ENCODE measurements at places on chromosomes 7 and 10.

DNA sequence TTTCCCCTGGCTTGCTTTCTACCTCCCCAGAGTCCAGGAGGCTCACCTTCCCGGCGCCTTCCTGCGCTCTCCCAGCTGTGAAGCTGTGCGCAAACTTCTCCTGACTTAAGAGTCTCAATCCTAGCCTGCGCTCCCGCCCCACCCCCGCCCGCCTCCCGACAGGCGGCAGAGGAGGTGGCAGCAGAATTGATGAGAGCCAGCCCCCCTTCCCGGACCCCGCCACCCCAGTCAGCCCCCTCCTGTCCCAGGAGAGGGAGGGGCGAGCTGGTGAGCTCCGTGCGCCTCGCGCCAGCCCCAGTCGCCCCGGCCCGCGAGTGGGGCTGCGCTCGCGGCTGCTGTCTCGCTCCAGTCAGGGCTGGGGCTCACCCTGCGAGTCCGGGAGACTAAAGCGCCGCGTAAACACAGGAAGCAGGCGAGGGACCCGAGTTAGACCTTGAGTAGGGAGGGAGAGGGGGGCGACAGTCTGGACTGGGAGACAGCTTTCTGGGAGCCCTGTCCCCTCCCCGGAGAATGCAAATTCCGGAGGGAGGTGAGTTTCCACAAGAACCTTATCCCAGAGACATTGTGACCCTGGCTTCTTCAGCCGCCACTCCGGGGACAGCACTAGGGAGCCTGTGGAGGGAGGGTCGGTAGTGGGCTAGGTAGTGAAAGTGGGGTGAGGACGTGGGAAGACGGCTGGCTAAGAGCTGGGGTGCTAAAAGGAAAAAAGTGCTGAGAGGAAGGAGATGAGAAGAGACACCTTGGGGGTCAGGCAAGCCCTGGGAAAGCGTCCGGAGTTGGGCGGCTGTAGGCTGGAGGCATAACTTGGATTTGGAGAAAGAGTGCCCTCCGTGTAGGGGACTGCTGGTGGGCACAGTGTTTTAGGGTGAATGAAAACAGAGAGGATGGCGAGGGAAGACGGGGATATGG lies at the start of gene CALCR:
Gene CALCR, minus strand, starts transcription at position 79 of the 909 bp plus-strand sequence. CDS start 87,743 bp downstream, outside the sequence.
- DNase-seq, result no peak

DNA sequence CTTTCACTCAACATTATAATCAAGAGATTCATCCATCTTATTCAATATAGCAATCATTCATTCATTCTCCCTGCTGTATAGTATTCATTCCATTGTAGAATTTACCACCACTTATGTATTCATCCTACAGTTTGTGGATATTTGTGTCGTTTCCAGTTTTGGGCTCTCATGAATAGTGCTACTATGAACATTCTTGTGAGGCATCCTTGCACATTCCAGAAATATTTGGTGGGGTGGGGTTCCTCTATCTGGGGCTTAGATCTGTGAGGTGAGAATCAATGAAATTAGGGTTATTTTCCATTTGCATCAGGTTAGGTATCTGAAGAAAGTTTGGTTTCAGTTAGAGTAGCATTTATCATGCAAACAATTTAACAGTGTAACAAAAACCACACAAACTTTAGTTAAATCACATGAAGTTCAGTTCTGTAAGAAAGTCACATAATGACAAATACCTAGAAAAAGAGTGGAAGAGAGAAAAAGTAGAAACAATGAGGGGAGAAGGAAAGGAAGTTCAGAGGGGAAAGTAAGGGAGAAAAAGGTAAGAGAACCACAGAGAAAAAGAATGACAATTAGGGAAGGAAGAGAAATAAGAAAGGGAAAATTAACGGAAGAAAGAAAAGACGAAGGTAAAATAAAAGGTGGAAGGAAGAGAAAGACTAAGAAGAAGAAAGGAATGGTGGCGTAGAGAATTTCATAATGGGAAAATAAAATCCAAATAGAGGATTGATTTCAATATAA lies 25.3 kb upstream of the CBLL1 start:
- DNase-seq, result no peak

DNA sequence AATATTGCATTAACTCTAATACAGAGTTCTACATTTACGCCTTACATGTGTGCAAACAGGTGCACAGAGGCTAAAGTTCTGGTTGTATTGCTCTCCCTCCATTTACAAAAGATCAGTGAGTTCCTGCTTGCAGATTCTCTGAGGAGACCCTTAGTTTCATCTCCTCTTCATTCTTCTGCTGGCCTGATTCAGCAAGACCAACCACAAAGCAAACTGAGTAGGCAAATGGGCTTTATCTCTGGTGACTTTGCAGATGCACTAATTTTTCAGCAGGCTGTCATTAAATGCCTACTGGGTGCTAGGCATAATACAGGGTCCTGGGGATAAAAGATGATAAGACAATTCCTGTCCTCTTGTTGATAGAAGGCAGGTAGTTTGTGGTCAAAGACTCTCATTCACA lies 56.4 kb downstream of the MET start:
- no peak for DNase-seq

DNA sequence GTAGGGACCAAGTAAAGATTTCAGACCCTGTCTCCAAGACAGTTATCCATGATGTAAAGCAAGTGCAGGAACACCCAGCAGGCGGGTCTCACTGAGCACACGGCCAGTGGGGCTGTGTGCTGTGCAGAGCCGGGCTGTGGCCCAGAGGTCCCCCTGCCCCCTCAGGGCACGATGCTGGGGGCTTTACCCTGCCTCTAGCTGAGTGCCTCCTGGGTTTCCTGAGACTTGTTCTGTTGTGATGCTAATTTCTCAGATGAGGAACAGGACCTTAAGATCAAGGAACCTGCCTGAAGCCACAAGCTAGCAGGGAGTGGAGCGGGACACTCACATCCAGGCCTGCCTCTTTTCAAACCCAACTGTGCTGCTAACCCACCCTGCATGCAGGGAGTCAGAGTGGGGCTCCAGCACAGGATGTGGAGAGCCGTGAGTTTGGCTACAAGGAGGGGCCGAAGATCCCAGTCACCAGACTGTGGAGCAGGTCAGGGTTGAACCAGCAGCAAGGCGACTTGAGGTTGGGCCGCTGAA lies 76.1 kb upstream of the LYZL2 start:
- DNase-seq, result no peak

GRCh38 chr10:15175587-15175986 lies 7.1 kb upstream of the NMT2 start:
- no peak for DNase-seq

DNA sequence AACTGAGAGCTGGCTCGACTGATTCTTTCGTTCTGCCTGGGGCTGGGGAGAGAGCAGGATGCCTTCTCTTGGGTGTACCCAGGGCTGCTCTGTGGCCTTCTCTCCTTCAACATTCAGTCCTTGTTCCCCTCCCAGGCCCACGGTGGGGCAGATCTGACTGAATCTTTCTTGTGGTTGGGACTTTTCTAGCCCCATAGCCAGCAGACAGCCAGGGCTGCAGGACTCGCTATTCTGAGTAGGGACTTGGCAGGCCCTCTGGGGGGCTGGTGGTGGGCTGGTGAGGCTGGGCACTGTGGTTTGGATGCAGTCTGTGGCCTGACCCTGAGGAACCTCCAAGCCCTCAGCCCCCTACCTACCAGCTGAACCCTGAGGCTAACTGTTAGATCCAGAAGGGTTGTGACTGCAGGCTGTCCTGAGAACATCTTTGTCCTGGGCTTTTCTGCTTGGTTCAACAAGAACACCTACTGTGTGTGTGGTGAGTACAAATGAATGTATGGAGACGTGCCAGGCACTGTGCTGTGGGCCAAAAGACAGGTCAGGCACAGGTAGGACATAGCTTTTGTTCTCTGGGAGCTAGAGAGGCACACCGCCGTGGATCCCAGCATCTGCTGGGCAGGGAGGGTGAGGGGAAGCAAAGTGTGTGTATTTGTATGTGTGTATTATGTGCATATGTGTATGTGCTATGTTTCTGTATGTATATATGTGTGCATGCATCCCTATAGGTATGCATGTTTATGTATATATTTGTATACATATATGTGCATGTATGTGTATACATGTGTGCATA lies 2.1 kb upstream of the PALD1 start:
- peak; percentile 24 for DNase-seq

DNA sequence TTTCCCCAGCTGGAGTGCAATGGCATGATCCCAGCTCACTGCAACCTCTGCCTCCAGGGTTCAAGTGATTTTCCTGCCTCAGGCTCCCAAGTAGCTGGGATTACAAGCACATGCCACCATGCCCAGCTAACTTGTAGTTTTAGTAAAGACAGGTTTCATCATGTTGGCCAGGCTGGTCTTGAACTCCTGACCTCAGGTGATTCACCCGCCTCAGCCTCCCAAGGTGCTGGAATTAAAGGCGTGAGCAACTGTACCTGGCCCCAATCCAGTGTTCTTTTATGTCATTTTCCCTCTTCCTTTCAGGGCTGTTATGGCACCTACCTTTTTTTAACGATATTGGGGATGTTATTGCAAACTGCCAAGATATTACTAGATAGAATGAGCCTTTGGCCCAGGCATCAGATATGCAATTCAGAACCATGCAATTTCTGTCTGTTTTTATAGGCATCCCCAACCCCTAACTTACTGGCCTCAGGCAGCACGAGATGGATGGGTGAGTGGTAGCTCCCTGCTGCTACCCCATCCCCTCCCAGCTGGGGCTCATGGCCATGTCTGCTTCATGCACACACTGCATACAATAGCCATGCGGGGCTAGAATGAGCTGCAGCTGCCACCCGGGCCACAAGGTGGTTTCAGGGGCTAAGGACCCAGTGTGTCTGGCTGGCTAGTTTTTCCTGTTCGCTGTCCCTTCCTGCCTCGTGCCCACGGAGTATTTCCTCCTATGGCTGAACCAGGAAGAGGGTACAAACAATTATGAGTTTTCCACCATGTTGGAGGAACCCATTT lies 1080.1 kb upstream of the SORCS1 start:
- no peak for DNase-seq

- no peak for DNase-seq
These were observed 882 bp downstream of the IRF5 start for GRCh38 chr7:128938544-128939074.
